SIG-M5 (cell line): ENCODE measurements at places on chromosomes 4 and X.

DNA sequence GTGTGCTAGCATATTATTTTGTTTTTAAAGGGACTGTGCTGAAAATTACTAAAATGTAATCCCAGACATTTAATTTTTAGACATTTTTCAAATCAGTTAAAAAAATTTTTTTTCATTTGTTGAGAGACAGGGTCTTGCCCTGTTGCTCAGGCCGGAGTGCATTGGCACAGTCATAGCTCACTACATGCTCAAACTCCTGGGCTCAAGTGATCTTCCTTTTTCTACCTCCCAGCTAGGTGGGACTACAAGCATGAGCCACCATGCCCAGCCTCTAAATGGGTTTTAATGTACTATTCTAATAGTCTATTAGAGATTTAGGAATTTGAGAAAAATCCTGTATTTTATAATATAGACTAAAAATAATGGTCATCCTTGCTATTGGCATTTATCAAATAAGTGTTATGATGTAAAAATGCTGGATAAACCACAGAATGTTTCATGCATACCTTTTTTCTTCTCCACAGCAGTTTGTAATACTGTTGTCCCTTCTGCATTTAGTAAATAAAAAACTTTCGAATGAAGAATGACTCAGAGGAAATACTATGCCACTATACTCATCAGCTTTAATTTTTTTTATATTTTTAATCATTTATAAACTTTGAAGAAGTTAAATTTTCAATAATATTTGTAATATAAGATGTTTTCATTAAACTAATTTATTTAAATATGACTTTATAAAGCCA lies 29.9 kb downstream of the CPEB2 start:
- DNase-seq, result no peak

- no peak for DNase-seq
These were observed 27.7 kb upstream of the RPL34 start for GRCh38 chr4:108592674-108592986.

DNA sequence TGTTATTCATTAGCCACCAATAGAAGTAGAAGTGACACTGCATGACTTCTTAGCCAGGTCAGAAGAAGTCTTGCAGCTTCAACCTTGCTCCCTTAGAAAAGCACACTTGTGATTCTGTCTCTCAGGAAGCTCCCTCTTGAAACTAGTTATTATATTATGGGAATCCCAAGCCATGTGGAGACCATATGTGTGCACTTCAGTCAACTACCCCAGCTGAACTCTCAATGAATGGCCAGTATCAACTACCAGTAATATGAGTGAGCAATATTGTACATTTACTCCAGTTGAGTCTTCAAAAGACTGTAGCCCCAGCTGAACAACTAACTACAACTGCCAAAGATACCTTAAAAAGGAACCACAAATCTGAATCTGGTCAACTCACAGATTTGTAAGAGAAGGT lies 77.1 kb upstream of the GABRA3 start:
- no peak for DNase-seq

- DNase-seq, result no peak
These were observed 535.9 kb downstream of the IQCM start for GRCh38 chr4:149279776-149280175.

DNA sequence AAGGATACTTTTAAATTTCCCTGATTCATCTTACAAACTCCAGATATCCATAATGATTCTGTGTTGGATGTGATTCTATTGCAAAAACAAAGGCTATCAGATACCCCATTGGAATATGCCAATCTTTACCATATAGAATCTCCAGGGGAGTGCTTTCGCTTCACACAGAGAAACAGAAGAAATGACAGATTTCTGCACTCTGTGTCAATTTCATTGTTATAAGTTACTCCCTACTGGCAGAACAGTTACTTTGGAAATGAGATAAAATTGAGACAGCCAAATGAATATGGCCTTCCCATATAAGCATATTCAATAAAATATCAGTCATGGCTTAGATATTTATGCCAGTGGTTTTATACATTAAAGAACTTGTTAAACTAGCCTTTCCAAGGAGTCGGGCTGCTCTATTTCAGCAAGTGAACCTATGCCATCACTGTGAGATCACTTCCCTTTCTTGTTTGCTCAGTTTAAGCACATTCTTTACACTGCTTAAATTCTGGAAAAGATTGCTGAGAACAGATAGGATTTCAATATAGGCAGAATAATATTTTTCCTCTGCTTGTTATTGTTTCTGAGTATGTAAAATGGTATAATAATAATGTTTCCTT lies 127.5 kb upstream of the ANXA10 start:
- no peak for DNase-seq

GRCh38 chr4:47493238-47494123 lies 8.4 kb downstream of the ATP10D start:
- DNase-seq, result no peak

GRCh38 chr4:111854494-111855087 lies 290.7 kb upstream of the FAM241A start:
- DNase-seq, result no peak
